ENCODE measurements at places on chromosomes 4 and X.

- no peak for DNase-seq
Measured at GRCh38 chrX:39903937-39904336, 193.8 kb downstream of the BCOR start.

DNA sequence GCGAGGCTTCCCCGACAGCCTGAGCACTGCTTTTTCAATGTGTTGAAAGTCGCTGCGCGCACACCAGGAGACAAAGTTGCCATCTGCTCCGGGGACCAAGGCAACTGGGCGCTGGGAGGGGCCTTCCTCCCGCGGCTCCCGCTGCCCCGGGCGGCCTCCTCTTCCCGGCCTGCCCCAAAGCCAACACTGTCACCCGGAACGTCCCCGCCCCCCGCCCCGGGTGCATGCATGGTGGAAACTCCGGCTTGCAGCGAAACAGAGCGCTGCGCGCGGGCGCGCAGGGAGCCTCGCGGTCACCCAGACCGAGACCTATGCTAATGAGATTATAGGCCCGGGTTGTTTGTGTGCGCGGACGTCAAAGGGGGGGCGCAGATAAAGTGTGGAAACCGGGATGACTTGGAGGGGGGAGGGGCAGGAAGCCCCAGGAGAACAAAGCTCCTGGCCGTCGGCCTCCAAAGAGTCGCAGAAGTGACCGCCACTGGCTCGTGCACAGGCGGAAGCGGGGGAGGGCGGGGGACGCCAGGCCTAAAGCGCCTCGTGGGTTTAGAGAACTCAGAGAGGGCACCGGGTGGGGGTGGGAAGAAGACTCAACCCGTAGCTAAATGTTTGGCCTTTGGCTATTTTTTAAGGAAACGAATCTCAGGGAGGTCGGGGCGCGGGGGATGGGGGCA is 88.8 kb downstream of the BCOR start:
- DNase-seq, result no peak

GRCh38 chr4:9970399-9971011 is 50.8 kb downstream of the SLC2A9 start:
- no peak for DNase-seq

GRCh38 chrX:12239356-12240082 is 101.2 kb downstream of the FRMPD4 start:
- no peak for DNase-seq

DNA sequence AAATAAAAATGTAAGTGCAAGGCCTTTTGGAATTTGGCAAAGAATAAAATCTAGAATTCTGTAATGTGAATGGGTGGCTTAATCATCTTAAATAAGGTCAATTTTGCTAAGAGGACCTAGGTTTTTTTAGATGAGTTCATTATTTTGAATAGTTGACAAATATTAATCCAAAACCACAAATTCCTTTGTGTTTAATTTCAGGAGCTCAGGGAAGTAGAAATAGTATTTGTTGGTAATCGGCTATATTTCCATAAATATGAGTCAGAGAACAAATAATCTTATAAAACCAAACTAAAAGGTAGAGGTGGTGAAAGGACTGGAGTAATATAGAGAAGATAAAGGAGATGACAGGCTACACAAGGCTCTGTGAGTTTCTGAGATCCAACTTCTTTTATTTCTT is 190.4 kb upstream of the TLL1 start:
- no peak for DNase-seq

DNA sequence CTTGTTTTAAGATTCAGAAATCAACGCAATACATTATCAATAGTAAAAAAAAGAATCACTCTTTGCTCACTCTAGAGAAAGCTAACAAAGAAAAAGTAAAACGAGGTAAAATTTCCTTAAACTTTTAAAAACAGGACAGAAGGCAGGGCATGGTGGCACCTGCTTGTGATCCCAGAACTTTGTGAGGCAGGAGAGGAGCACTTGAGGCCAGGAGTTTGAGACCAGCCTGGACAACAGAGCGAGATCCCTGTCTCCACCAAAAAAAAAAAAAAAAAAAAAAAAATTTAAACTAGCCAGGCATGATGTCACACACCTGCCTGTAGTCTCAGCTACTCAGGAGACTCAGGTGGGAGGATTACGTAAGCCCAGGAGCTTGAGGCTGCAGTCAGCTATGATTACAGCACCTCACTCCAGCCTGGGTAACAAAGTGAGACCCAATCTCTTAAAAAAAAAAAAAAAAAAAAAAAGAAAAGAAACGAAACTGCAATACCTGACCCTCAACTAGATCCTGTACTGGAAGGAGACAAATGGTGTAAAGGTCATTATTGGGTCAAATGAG is 3.5 kb downstream of the CCNI start:
- DNase-seq, result no peak

DNA sequence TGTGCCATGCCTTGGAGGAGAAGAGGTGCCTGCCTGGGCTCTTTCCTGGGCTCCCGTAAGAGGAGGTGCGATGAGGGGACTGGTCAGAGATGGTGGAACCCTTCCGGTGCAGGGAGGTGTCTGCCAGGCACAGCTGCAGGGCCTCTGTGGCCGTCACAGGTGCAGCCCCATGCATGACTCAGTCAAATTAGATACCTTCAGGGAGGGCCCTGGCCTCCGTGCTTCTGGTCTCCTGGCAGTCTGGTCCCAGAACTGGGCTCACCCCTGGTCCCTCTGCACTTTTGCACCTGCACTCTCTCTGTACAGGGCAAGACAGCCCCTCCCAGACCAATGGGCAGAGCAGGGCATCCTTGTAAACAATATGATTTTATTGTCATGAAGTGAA is 49.9 kb upstream of the LRPAP1 start:
- no peak for DNase-seq

DNA sequence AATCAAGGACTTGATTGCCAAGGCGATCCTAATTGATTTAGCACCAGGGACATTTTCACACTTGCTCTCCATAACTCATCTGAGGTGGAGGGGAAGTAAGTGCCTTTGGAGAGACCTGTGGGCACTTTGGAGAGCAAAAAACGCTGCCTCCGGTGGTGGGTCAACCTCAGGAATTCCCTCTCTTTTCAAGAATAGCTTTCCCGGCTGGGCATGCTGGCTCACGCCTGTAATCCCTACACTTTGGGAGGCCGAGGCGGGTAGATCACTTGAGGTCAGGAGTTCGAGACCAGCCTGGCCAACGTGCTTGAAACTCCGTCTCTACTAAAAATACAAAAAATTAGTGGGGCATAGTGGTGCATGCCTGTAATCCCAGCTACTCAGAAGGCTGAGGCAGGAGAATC is 49.2 kb downstream of the PRPS1 start:
- peak; percentile 52 for DNase-seq

- DNase-seq, result peak; percentile 77
Measured at GRCh38 chr4:105605493-105605892, 53.1 kb downstream of the ARHGEF38 start.

DNA sequence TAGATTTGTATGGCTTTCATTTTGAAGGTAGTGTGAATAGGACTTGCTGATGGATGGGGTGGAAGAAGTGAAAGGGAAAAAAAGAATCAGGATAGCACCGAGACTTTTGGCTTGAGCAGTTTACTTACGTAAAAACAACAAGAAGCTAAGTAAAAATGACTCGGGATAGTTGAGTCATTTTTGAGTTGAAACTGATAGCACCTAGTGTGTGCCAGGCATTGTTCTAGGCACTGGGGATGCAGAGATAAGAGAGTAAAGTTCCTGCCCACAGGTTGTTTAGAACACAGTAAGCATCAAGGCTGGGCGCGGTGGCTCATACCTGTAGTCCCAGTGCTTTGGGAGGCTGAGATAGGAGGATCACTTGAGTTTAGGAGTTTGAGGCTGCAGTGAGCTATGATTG is 34.7 kb downstream of the ADD1 start:
- no peak for DNase-seq
